ENCODE measurements at places on chromosomes 7 and 10.

GRCh38 chr7:16708980-16709379 is 44.6 kb upstream of the TSPAN13 start:
- DNase-seq: no peak

- no peak for DNase-seq
Measured at GRCh38 chr10:90111671-90112070, 410.3 kb downstream of the KIF20B start.

DNA sequence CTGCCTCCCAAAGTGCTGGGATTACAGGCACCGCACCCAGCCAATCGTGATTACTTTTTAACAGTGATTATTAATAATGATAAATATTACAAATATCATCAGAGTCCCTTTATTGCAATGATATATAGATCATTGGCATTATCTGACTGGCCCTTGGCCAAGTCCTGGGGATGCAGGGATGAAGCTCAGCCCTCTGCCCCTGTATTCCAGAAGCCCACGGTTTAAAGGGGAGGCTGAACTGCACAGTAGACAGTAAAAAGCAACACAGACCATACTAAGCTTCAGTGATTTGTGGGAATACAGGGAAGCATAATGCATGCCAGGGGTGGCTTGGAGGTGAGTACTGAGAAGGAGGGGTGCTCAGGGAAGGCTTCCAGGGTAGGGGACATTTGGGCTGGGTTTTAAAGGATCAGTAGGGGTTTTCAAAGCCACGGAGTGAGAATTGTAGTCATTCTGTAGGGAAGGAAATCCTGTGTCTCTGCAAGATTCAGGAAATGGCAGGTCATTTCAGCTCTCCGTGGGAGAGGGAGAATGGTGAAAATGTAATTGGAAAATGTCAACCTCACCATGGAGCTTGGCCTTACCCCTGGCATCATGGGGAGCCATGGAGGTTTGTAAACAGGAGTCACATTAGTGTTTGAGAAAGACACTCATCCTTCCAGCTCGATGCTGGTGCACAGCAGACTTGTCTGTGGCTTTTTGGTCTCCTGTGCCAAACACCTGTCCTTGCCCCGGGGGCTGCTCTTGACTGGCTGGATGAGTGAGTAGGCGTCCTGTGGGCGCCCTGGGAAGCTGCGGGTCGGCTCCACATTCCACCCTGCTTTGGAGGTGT is 8.8 kb downstream of the ADAMTS14 start:
- DNase-seq: no peak

- no peak for DNase-seq
Measured at GRCh38 chr10:49407151-49407550, 11.3 kb upstream of the DRGX start.
